ENCODE measurements at places on chromosomes 13 and 19. TPM values are rescaled to one million over a fixed set of nuclear protein-coding genes. Genes with fewer than 3 reads are reported as not detected.

DNA sequence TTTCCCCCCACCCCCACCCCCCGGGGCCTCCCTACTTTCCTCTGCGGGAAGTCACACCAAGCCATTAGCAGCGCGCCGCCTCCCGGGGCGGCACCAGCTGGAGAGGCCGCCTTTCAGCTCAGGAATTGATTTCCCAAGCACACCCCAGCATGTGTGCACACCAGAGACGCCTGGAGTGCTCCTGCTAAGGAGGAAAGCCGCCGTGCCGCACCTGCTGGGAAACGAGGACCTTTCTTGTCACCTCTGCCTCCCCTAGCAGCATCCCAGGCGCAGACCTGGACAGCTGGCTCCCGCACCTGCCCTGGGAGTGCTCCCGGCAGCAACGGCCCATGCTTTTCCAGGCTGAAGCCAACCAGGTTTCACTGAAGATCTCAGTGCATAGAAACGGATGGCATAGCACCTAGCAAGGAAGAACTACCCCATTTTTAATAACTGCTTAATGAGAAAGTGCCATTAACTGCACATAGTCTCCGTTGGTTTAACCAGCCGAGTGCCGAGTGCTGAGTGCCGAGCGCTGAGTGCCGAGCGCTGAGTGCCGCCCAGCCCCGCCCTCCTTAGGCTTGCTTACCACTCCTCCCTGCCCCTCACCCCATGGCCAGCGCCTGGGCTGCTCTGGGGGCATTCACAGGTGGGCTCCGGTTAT is 165.0 kb downstream of the USP12 start:
- no peak overlapping the region for H3K27ac ChIP-seq
- H3K4me1 ChIP-seq = peaks cover 5% of the 10 kb centered on the region
- no peak for DNase-seq
- no peaks in the 10 kb centered on the region for H3K36me3 ChIP-seq
- no peak overlapping the region for H3K4me3 ChIP-seq
- H3K27me3 ChIP-seq = peaks cover 66% of the 10 kb centered on the region

CGB5 gene
- total RNA-seq = not detected

PINLYP gene
- total RNA-seq = 1.5 TPM

EMC10 gene
- 78.5 TPM for total RNA-seq

ZNF823 gene
- 2.4 TPM for total RNA-seq

ERFL gene
- 2.4 TPM for total RNA-seq

PRR19 gene
- total RNA-seq = 0.50 TPM
